Hematopoietic multipotent progenitor cell treated with erythropoietin and hydrocortisone succinate and interleukin-3 and kit ligand, for 15 days (in vitro differentiated cells): ENCODE measurements at places on chromosomes 13 and 19.

GRCh38 chr19:17482877-17483604 is 12.7 kb downstream of the SLC27A1 start:
- DNase-seq = no peak

GRCh38 chr13:43085545-43085944 is 62.2 kb downstream of the DNAJC15 start:
- peak; percentile 5 for DNase-seq

GRCh38 chr13:50521006-50521830 is 322.3 kb downstream of the DLEU7 start:
- no peak for DNase-seq

DNA sequence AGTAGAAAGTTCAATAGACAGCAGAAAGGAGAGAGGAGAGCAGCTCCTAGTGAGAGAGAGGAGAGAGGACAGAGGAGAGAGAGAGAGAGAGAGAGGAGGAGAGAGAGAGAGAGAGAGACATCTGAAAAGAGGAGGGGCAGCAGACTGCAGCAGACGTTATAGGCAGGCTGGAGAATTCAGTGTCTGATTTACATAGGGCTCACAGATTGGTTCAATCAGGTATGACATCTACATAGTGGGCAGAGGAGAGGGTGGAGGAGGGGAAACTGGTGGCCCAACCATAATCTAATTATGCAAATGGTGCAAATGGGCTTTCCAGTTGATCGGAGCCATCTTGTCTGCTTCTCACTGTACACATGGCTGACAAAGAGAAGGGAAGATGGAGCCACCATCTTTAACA is 221.3 kb upstream of the TRPC4 start:
- no peak for DNase-seq

DNA sequence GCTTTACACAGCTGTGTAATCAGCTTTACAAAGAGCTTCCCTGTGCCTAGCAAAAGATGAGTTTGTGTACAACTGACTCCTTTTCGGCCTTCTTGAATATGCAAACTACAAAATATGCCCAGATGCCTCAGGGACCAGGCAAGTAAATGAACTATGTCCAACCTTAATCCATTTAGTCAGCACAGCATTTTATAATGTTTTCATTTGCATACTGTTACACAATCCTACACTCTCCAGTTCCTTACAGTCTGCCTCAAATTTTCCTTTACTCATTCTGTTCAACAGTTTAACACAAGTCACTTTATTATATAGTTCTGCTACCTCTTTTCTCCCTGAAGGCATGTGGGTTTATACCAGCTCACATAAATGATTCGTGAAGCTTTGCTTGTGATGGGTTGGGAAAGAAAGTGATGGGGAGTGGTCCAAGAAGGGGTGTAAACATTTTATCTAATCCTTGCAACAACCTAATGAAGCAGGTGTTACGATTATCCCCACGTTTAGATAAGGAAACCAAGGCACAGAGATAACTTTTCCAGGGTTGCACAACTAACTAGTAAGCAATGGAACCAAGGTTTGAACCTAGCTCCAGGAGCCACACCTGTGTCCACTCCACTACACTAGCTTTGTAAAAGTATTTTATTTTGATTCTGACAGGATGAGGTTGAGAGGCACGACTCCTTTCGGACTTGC is 3.3 kb upstream of the USP12 start:
- no peak for DNase-seq

- no peak for DNase-seq
These were observed 18.9 kb downstream of the PAK4 start for GRCh38 chr19:39144290-39145071.

DNA sequence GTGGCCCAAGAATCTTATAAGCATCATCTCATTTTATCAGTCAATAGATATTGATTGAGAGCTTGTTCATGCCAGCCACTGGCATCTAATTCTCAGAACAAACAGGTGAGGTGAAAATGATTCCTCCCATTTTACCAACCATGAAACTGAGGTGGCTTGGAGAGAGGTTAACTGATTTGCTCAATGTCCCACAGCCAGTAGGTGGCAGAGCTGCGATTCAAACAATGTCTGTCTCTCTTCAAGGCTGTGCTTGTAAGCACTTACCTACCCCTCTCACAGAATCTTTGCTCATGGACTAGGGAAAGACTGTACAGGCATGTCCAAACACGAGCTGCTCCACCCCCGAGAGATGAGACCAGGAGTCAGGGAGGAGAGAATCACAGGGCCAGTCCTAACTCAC is 21.5 kb upstream of the GSX1 start:
- no peak for DNase-seq

DNA sequence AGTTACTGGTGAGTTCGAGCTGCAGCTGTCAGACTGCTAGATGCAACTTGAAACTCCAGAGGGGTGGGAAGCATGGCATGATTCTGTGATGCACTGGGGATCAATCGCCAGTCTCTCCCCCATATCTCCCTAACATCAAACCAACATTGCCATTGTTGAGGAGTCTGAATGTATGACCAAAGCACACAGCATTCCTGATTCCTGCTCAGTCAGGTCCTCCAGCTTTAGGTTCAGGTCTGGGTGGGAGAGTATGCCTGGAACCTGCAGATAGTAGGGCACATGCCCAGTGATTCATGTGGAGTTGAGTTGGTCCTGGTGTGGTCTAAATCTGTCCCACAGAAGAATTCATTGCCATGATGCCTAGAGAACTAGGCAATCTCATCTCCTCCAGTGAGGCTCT is 269.1 kb downstream of the GPC5 start:
- DNase-seq = no peak

DNA sequence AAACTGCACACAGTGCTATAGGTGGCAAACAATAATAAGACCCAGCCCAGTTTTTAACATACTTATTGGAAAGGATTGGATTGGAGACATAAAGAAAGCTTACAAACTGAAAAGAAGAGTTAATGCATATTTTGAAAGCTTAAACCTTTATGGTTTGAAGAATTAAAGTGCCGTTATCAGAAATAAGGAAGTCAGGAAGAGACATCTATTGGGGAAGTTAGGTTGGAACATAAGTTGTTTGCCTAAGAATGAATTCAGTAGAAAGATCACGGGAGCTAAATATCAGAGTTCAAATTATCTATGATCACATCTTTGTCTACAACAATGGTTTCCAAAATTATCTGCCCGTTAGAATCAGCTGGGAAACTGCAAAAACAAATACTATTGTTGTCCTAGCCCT is 767.9 kb downstream of the PCDH9 start:
- no peak for DNase-seq

DNA sequence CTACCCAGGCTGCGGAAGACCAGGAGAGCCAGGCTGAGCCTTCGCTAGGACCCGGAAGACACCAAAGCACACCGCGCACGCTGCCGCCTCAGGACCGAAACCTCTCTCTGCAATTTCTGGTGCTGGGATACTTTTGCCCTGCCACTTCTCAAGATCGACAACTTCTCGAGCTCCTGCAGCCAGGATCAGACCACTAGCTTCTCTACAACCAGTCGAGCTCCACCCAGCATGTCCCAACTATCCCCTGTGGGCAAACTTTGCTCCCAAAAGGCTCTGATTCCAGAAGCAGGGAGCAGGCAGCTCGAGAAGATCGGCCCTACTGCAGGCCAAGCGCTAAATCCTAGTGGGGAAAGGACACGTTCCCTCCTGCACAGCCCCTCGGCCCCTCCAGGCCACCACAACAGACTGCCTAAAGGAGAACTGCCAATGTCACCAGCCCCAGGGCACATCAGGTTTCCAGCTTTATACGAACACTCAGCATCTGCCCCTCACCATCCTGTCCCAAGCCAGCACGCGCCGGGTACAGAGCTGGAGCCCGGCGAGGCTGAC is 979 bp downstream of the AKAP8 start:
- DNase-seq = peak; percentile 44

DNA sequence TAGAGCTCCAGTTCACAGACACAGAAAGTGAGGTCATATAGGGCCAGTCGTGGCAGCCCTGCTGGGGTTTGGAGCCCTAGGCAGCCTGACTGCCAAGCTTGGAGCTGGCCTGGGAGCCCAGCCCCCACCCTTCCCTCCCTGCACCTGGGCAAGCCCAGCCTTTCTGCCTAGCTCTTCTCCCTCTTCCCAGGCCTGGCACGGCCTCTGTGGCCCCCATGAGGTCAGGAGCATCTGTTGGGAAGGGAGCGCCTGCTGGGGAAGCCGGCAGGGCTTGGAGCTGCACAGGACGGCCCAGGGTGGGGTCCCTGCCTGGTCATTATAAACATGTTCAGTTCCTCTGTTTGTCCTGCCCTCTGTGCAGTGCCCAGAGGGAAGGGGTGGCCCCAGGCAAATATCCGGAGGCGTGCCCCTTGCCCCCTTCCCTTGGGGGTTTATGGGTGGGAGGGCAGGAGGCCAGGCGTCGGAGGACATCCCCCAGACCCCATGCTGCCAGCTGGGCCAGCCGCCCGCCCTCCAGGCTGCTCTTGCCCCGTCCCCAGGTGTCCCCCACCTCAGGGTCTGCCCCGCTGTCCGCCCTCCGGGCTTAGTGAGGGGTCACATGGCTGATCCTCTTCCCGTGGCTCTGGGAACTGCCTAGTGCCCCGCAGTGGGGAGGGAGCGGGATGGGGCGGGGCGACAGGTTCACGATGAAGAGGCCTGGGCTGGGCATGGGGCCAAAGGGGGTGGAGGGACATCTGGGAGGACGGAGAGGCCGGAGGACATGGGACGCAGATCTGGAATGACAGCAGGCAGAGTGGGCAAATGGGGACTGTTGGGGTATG is 30.0 kb upstream of the NCCRP1 start:
- DNase-seq = no peak

GRCh38 chr19:12314553-12314952 is 18.9 kb downstream of the ZNF563 start:
- no peak for DNase-seq

- DNase-seq = no peak
These were observed 1340.8 kb downstream of the PCDH9 start for GRCh38 chr13:65889368-65889767.

DNA sequence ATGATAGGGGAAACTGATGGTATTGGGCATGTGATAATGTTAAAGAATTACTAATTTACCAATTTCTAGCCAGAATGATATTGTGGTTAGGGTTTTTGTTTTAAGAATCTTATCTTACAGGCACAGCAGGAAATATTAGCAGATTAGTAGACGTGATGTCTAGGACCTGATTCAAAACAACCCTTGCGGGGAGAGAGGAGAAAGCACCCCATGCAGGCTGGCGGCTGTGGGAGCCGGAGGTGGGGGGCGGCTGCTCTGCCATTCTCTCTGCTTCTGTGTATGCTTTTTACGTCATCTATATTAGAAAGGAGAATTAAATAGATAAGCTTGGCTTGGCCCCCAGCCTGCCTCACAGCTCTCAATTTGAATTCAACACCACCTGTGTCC is 41.5 kb downstream of the MLLT1 start:
- DNase-seq = no peak
